ENCODE measurements at places on chromosomes 16 and 17.

- H3K36me3 ChIP-seq: peaks cover 51% of the 10 kb centered on the region
- peak overlapping the region; percentile 44 for H3K27ac ChIP-seq
- no peaks in the 10 kb centered on the region for H3K27me3 ChIP-seq
- peaks cover 43% of the 10 kb centered on the region for H3K4me1 ChIP-seq
- DNase-seq: no peak
- no peak overlapping the region for H3K4me3 ChIP-seq
Observed at GRCh38 chr16:89308391-89309333, 91.2 kb downstream of the ZNF778 start.

- H3K27me3 ChIP-seq: no peaks in the 10 kb centered on the region
- H3K36me3 ChIP-seq: peaks cover 18% of the 10 kb centered on the region
- DNase-seq: no peak
- no peak overlapping the region for H3K4me3 ChIP-seq
Observed at GRCh38 chr17:67079491-67079890, 35.1 kb downstream of the CACNG1 start.

- H3K4me1 ChIP-seq: peaks cover 15% of the 10 kb centered on the region
- peak overlapping the region; percentile 56 for H3K27ac ChIP-seq
- H3K27me3 ChIP-seq: no peaks in the 10 kb centered on the region
- no peak for DNase-seq
- H3K36me3 ChIP-seq: peaks cover 47% of the 10 kb centered on the region
Observed at GRCh38 chr17:16033729-16034349, 34.2 kb downstream of the TTC19 start.

GRCh38 chr17:57677858-57678257 is 67.2 kb downstream of the CCDC182 start:
- no peaks in the 10 kb centered on the region for H3K27me3 ChIP-seq
- H3K27ac ChIP-seq: no peak overlapping the region
- H3K4me1 ChIP-seq: no peaks in the 10 kb centered on the region
- no peak overlapping the region for H3K4me3 ChIP-seq

DNA sequence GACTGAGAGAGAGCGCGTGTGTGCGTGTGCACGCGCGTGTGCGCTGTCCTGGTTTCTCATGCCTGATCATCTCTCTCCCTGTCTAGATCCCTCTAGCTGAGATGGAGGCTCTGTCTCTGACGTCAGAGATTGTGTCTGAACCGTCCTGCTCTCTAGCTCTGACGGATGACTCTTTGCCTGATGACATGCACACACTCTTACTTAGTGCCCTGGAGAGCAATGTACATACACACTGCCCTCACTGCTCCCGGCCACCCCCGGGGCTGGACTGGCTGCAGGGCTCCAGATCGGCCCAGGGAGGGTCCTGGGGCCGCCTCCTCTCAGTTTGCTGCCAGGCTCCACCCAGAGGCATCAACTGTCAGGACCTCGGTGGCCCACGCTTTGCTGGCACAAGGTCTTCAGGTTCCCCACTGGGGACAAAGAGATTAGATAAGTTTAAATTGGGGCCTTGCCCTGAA is 13.1 kb upstream of the ABCC3 start:
- no peak overlapping the region for H3K4me3 ChIP-seq
- no peaks in the 10 kb centered on the region for H3K36me3 ChIP-seq
- H3K27me3 ChIP-seq: peaks cover 46% of the 10 kb centered on the region
- no peak for DNase-seq
- H3K27ac ChIP-seq: peak overlapping the region; percentile 56

- H3K27me3 ChIP-seq: peaks cover 18% of the 10 kb centered on the region
- H3K27ac ChIP-seq: no peak overlapping the region
- H3K4me1 ChIP-seq: no peaks in the 10 kb centered on the region
- no peaks in the 10 kb centered on the region for H3K36me3 ChIP-seq
Observed at GRCh38 chr17:48769009-48769675, 40.6 kb upstream of the HOXB13 start.

DNA sequence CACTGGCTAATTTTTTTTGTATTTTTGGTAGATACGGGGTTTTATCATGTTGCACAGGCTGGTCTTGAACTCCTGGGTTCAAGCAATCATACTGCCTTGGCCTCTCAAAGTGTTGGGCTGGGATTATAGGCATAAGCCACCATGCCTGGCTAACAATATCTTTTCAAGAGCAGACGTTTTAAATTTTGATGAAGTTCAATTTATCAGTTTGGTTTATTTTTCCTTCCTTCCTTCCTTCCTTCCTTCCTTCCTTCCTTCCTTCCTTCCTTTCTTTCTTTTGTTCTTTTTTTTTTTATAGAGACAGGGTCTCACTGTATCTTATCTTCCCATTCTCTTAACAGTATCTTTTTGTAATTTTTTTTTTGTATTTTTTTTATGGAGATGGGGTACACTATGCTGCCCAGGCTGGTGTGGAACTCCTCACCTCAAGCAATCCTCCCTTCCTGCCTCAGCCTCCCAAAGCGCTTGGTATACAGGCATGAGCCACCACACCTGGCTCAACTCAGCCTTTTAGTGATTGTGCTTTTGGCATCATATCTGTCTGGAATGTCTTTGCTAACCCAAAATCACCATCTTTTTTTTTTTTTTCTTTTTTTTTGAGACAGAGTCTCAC is 13.6 kb upstream of the GIP start:
- DNase-seq: no peak
- H3K4me1 ChIP-seq: no peaks in the 10 kb centered on the region
- H3K27ac ChIP-seq: no peak overlapping the region
- no peaks in the 10 kb centered on the region for H3K36me3 ChIP-seq

DNA sequence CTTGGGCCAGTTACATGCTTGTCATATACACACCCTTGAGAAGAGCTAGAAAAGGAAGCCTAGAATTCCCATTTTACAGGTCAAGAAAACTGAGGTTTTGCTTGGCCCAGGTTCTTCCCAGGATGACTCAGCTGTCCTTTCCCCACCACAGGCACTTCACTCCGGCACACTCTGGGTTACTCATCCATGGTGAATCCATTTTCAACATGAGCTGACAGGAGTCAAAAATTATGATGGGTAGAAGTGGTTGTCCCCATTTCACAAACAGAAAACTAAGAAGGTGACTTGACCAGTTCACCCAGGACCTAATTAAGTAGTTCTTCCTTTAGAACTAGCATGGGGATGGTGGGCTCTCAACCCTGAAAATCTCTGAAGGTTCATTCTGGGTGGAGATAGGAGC is 67.2 kb downstream of the USP22 start:
- DNase-seq: no peak
- H3K4me1 ChIP-seq: peaks cover 16% of the 10 kb centered on the region
- H3K27ac ChIP-seq: no peak overlapping the region
- no peaks in the 10 kb centered on the region for H3K36me3 ChIP-seq
- no peak overlapping the region for H3K4me3 ChIP-seq
- peaks cover 5% of the 10 kb centered on the region for H3K27me3 ChIP-seq

- H3K27me3 ChIP-seq: peaks cover 5% of the 10 kb centered on the region
- no peaks in the 10 kb centered on the region for H3K36me3 ChIP-seq
- H3K4me3 ChIP-seq: no peak overlapping the region
- H3K27ac ChIP-seq: no peak overlapping the region
- DNase-seq: no peak
Observed at GRCh38 chr17:76943202-76943601, 75.0 kb downstream of the MGAT5B start.

- H3K27me3 ChIP-seq: no peaks in the 10 kb centered on the region
- H3K4me1 ChIP-seq: peaks cover 46% of the 10 kb centered on the region
- H3K27ac ChIP-seq: no peak overlapping the region
- H3K36me3 ChIP-seq: peaks cover 42% of the 10 kb centered on the region
Observed at GRCh38 chr16:70529051-70529777, 5.6 kb downstream of the SF3B3 start.

GRCh38 chr16:27322858-27323780 is 9.3 kb downstream of the IL4R start:
- H3K4me1 ChIP-seq: peaks cover 97% of the 10 kb centered on the region
- H3K36me3 ChIP-seq: peaks cover 89% of the 10 kb centered on the region
- peak overlapping the region; percentile 95 for H3K27ac ChIP-seq
- no peak overlapping the region for H3K4me3 ChIP-seq

DNA sequence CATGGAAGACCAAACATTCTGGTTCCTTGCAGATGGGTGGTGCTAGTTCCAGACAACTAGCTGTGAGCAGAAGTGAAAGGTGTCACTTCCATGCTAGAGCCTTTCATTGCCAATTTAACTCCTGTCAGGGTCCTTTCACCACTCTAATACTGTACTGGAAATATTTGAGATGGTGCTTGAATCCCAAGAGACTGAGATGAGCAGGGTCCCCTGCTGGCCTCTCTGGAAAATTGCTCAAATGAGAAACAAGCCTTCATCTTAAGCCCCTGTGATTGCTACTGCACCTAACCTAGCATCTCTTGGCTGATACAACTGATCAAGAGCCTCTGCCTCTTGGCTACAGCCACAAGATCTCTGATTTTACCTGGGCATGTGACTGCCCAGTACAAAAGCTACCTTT is 7.4 kb upstream of the VAC14 start:
- H3K4me1 ChIP-seq: no peaks in the 10 kb centered on the region
- H3K27me3 ChIP-seq: peaks cover 38% of the 10 kb centered on the region

GRCh38 chr17:49848019-49848473 is at the start of gene TAC4:
Gene TAC4, minus strand, starts transcription at chr17:49848069. Its CDS starts 52 bp downstream, at chr17:49848017.
- H3K4me1 ChIP-seq: peaks cover 23% of the 10 kb centered on the region
- H3K27ac ChIP-seq: no peak within 1 kb of the TSS
- no peak for DNase-seq
- peaks cover 16% of the 10 kb centered on the region for H3K27me3 ChIP-seq

- no peak overlapping the region for H3K4me3 ChIP-seq
- H3K36me3 ChIP-seq: no peaks in the 10 kb centered on the region
Observed at GRCh38 chr16:16864536-16864935, 485.6 kb downstream of the NPIPA7 start.

GRCh38 chr16:88700636-88701482 is 5.3 kb downstream of the RNF166 start:
- peak overlapping the region; percentile 74 for H3K4me3 ChIP-seq
- H3K4me1 ChIP-seq: peaks cover 75% of the 10 kb centered on the region
- peak; percentile 82 for DNase-seq
- H3K27ac ChIP-seq: peak overlapping the region; percentile 95

DNA sequence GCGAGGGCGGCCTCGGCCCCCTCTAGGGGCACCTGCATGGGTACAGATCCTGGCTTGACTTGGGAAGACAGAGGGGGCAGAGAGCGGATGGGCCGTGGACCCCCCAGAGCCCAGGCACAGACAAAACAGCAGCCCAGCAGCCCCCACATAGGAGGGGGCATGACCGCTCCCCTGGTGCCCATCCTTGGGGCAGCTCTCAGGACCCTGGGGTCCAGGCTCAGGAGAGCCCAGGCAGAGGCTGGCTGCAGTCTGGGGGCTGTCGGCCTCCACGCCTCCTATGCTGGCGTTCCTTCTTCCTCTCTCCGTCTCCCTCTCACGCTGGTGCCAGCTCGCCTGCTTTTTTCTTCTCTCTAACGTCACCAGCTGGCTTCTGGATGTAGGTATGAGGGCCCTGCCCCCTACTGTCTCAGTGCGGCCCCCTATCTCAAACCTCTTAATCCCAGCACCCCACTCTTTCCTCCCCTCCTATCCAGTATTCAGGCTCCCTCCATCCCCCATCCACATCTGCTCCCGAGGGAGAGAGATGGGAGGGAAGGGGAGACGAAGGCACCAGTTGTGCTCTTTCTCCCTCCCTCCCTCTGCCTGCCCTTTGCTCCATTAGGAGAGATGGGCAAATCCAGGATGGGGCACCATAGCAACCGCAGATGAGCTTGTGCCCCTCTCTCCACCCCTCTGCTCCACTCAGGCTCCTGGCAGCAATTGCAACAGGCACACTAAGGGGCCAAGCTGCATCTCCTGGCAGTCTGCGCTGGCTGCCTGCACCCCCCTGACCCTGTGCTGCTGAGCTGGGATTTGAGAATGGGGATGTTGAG is at the start of gene GPR179:
Gene GPR179 (minus strand): TSS at position 349 of the 812 bp plus-strand sequence. CDS start 167 bp downstream, at position 182.
- peaks cover 20% of the 10 kb centered on the region for H3K27me3 ChIP-seq
- H3K4me1 ChIP-seq: peaks cover 1% of the 10 kb centered on the region
- no peak for DNase-seq
- no peaks in the 10 kb centered on the region for H3K36me3 ChIP-seq
- no peak within 1 kb of the TSS for H3K4me3 ChIP-seq

DNA sequence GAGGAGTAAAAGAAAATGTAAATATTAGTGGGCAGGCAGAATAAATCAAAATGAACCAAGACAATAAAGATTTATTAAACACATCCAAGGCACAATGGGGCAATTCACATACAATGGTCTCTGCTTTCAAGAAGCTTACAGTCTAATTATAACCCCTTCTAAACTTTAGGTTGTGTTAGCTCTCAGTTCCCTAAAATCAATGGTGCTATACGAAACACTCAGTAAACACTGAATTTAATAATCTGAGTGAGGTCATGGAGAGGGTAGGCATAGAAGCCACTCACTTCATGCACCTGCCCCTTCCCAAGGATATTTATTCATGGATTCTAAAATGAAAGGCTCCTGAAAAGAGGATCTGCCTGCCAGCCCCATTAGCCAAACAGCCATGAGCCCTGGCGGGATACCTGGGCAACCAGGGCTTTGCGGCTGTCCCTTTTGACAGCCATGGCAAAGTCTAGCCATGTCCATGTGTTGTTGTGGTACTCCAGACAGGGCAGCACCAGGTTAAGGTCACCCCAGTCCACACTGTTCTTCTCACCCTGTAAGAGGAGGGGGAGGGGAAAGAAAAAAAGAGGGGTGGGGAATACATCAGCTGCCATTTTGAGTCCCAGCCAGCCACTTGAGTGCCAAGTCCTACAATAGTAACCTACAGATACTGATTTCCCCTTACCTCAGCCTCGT is 1.4 kb upstream of the RSKR start:
- DNase-seq: no peak
- H3K27ac ChIP-seq: no peak overlapping the region
- H3K27me3 ChIP-seq: no peaks in the 10 kb centered on the region
- no peak overlapping the region for H3K4me3 ChIP-seq
- peaks cover 40% of the 10 kb centered on the region for H3K4me1 ChIP-seq
- H3K36me3 ChIP-seq: peaks cover 78% of the 10 kb centered on the region

GRCh38 chr16:67928147-67928546 is 3.5 kb downstream of the CTRL start:
- H3K36me3 ChIP-seq: peaks cover 7% of the 10 kb centered on the region
- H3K27me3 ChIP-seq: no peaks in the 10 kb centered on the region
- DNase-seq: no peak
- H3K4me1 ChIP-seq: peaks cover 27% of the 10 kb centered on the region

Measured in stimulated activated naive B cell treated with anti-CD40 and anti-IgM and Interleukin-4, amounts not matched to agents 10 μg/mL and 1 μg/mL and 100 μg/mL, for 72 hours (primary cell).